ENCODE measurements at places on chromosomes 3 and 15.

GRCh38 chr3:188085584-188086560, 68.1 kb upstream of the LPP start:
- no peak for DNase-seq

- no peak for DNase-seq
Measured at GRCh38 chr3:40827942-40828688, 303.4 kb downstream of the ZNF621 start.

DNA sequence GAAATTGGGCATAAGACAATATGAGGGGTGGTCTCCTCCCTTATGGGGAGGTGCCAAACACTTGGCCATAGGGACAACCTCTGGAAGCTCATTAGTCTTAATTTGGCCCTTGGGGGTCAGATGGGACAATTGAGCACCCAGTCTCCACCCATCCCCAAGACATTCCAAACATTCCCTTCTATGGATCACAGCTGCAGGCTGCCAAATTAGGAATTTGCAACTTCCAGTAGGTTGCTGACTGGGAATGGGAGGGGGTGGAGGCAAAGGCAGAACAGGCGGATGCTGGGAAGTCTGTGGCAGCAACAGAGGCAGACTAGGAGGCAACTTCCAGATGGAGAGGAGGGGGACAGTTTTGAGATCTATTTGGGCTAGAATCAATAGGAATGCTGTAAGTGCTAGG, 1.4 kb upstream of the PDHB start:
- no peak for DNase-seq

- no peak for DNase-seq
Measured at GRCh38 chr3:72397586-72397985, 450.7 kb downstream of the SHQ1 start.

DNA sequence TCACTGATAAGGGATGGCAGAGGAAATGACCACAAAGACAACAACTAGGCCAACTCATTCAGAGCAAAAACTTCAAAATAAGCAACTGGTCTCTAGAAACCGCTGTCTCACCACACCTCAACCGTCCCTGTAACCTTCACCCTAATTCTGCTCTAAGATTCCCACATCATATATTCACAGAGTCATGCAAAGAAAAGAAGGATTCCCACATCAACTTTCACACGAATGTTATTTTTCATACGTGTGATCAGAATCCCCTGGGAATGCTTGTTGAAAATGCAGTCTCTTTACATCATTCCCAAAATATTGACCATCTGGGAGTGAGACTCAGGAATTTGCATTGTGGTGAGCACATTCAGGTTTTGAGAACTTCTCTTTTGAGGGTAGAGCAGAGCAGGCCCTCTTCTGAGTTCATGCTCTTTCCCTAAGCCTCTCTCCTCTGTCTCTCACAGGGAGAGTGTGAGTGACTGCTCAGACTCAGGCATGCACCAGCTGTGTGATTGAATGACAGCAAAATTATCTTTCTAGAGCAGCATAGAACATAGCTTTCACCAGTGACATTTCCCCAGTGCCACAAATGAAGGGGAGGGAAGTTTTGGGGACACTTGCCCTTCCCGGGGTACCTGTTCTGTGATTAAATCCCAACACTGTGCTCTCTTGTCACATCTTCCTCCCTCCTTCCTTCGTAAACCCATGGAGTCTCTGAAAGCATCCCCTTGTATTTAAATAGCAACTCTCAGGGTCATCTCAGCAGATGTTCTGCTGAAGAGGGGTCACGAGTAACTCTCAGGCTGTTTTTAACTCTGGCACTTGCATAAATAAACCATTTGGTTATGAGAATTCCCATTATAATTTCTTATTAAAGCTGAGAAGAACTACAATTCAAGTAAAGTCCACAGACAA, 170.9 kb downstream of the PLCL2 start:
- no peak for DNase-seq

GRCh38 chr3:147756476-147756875, 347.3 kb downstream of the ZIC1 start:
- no peak for DNase-seq

GRCh38 chr3:111547631-111548030, 5.6 kb downstream of the CD96 start:
- no peak for DNase-seq

DNA sequence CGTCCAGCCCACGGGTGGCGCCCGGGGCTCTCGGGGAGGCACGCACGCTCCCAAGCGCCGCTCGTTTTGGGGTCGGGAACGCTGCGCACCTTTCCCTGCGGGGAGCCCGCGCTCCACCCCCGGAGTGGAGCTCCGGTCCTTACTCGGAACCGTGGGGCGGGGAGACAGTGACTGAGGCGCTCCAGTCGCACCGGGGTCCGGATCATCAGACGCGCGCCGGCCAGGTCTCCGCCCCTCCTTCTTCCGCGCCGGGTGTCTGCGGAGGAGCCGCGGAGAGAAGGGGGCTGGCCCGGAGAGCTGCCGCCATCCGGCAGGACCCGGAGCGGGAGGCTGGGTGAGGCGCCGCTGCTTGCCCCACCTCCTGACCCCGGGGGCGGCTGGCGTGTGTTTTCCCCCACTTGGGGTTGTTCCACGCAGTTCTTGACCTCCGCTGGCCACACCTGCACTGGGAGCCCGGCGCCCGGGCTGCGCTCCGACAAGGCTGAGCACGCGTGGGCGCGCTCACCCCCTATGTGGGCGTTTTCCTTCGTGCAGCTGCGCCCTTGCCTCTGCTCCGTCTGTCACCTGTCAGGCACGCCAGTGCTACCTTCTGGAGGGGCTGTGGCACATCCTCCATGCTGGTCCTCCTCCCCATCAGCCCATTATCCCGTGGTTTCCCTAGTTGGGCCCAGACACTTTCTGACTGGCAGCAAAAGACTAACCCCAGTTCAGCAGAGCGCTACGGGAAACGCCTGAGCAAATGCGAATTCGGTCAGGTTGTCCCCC, at the start of gene MCF2L2:
MCF2L2 (minus strand) TSS at position 173 of the 765 bp plus-strand sequence. CDS start 642 bp downstream, outside the sequence.
- DNase-seq, result peak; percentile 61

GRCh38 chr15:72353266-72353665, 22.5 kb downstream of the HEXA start:
- DNase-seq, result no peak

DNA sequence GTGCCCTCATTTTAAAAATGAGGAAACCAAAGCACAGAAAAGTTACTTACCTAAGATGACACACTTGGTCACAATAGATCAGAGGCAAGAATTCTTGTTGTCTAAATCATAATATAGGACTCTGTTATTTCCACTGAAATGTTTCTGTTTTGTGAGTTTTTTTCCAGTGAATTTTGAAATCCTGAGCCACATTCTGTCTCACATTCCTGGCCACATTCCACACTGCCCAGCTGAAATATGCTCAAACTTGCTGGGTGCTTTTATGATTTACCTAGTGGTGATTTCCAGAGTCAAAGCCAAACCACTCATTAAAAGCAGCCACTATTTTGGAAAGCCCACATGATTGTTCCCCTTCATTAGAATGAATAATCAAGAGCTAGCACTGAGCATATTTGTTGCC, 82.3 kb upstream of the NPHP3 start:
- DNase-seq, result no peak

DNA sequence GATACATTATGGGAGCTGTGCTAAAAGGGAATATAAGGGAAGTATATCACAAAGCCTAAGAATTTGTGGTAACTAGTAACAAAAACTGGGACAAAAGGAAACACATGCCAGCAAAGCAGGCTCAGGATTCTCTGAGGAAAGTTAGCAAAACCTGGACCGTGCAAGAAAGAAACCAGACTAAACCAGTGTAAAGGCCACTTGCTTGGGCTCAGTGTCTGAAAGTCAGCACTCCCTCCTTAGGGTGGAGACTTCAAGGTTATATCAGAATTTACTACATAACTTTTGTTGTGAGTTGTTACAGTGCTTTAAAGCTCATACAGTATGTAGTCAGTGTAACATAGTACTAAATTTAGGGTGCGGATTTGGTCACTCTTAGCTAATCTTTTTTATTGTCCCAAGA, 269.9 kb upstream of the GADL1 start:
- no peak for DNase-seq

DNA sequence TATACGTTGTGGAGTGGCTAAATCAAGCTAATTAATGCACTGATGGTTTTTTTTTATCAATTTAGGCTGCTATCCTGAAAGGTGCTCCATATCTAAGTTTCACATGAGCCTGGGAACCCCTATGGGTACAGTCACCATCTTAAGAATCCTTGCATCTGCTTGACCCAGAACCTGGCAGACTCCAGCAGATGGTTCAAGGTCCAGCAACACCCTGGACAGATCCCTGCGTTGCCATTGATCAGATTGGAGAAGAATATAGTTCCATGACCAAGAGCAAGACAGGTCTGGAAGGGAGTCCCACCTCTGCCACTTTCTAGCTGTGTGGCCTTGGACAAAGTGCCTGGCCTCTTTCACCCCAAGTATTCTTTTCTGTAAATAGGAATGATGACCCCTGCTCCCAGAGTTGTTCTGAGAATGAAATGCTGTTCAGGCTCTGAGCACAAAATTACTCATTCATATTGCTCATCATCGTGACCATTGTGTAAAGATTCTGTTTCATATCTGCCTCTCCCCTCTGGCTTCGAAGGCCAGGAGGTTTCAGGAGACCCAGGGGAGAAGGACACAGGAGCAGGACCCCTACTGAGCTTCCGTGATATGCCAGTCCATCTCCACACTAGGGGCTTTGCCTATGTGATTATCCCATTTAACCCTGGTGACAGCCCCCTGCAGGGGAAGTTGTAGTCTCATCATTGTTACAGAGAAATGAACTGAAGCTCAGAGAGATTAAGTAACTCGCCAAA, 30.0 kb upstream of the TSEN2 start:
- no peak for DNase-seq

- no peak for DNase-seq
Measured at GRCh38 chr3:28326458-28326926, 22.0 kb upstream of the ZCWPW2 start.

DNA sequence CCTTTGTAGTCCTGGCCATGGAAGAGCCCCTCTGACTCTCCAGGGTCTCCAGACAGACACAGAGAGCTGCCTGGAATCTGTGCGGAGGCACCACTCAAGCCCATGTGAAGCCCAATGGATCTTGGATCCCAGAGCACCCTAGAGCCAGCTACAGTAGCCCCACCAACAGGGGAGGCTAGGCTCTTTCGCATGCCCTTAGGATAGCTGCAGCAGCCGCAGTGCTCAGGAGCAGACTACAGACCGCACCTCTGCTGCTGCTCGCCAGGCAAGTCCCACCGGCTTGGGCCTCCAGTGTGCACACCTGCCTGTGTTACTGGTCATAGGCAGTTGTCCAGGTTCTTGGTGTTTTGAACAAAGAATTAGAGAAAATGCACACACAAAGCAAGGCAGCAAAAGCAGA, 131.6 kb downstream of the SPATA16 start:
- DNase-seq, result no peak

- no peak for DNase-seq
Measured at GRCh38 chr3:154089421-154090420, 31.5 kb upstream of the ARHGEF26 start.

DNA sequence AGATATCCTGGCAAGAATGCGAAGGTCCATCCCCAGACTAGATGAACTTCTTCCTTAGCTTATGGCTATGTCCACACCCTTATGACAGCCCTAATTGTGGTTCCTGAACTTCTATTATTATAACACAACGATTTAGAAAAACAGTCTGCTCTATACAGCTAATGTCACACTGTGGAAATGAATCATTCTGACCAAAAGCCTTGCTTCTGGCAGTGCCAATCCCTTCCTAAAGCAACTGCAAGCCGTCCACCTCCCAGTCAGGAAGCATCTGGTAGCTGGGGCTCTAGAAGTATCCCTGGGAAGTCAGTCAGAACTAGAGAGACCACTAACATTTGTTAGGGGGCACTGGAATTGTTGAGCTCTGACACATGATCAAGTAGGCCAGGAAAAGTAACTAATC, 45.0 kb downstream of the MYO5A start:
- DNase-seq, result no peak

GRCh38 chr15:47963265-47963664, 157.5 kb upstream of the SLC24A5 start:
- no peak for DNase-seq

- no peak for DNase-seq
Measured at GRCh38 chr15:57521503-57521902, 70.2 kb upstream of the MYZAP start.

GRCh38 chr3:53704363-53704725, 141.9 kb downstream of the CHDH start:
- no peak for DNase-seq

DNA sequence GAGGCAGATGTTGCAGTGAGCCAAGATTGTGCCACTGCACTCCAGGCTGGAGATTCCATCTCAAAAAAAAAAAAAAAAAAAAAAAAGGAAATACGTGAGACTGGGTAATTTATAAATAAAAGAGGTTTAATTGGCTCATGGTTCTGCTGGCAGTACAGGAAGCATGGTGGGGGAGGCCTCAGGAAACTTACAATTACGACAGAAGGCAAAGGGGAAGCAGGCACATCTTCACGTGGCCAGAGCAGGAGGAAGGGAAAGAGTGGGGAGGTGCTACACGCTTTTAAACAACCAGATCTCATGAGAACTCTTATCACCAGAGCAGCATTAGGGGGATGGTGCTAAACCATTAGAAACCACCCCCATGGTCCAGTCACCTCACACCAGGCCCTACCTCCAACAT, 138.2 kb upstream of the IL12A start:
- DNase-seq, result no peak

DNA sequence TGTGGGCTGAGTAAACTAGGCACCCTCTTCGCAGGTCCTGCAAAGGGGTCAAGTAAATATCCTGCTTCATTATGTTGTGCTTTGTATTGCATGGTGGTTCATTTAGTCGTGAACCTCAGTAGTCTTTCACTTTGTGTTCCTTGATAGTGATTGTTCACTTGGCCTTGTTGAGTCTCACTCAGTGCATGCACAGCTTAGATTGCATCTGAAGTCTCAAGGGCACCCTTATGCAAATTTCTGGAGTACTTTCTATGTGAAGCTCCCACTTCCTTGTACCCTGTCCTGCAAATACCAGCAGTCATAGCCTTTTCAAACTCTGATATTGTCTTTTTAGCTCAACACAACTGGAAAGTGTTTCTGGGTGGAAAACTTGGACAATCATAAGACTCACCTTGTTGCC, 519.2 kb downstream of the NAALADL2 start:
- DNase-seq, result peak; percentile 12

DNA sequence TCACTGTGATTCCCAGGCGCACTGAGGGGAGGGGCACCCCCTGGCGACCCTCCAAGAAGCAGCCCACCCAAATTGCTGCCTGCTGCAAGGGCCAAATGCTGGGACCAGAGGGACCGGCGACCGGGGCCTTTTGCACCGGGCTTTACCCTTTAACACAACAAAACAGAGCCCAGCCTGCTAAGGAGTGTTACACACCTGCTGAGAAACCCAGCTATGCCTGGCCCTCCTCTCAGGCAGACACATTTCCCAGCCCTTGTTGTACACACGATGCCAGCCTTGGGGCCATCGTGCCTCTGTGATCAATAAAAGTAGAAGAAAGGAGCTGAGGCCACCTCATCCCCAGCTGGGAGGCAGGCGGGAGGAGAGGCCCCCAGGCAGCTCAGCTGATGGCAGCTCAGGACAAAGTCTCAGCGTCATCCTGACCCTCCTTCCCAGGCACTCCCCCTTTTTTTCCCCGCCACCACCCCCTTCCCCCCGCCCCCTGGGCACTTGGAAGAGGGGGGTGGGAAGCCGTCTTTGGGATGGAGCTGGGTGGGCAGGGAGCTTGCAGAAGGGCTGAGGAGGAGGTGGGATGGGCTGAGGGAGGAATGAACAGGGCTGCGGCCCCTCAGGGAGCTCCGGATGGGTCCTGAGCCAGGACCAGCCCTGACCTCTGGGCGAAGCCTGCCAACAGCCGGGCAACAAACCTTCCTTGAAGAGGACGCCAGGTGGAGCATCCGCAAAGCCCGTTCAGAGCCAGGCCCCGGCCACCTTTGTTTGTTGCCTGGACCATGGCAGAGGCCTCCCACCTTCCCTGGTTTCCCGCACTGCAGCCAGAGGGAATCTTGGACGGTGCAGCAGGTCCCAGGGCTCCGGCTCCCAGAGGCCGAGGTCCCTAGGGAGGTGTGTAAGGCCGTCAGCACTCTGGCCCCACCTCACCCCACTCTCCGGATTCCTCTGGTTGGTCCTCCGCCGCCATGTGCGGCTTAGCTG, 45.9 kb upstream of the SEC61A1 start:
- DNase-seq, result no peak

Data from NCI-H510A (cell line).